ENCODE measurements at places on chromosomes 16 and 17.

GRCh38 chr16:84302111-84302954, 7.7 kb downstream of the WFDC1 start:
- no peak for DNase-seq

DNA sequence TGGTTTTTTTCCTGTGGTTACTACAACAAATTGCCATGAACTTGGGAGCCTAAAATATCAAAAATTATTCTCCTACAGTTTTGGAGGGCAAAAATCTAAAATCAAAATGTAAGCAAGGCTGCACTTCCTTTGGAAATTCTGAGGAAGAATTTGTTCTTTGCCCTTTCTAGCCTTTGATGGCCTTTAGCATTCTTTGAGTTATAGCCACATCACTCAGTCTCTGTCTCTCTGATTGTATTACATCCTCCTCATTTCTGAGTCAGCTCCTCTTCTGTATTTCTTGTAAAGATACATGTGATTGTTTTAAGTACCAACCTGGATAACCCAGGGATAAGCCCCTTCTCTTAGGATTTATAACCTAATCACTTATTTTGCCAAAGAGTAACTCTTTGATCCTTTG, 282.0 kb downstream of the BCAS3 start:
- no peak for DNase-seq

- no peak for DNase-seq
Observed at GRCh38 chr17:76135810-76136188, 5.2 kb downstream of the FOXJ1 start.

- DNase-seq, result no peak
Observed at GRCh38 chr17:43341715-43342588, 56.8 kb upstream of the ARL4D start.

GRCh38 chr16:12674071-12674470, 129.6 kb downstream of the CPPED1 start:
- DNase-seq, result no peak

- DNase-seq, result no peak
Observed at GRCh38 chr16:48318630-48319029, 66.6 kb downstream of the SIAH1 start.

- DNase-seq, result no peak
Observed at GRCh38 chr17:661509-661908, 53.1 kb downstream of the VPS53 start.

DNA sequence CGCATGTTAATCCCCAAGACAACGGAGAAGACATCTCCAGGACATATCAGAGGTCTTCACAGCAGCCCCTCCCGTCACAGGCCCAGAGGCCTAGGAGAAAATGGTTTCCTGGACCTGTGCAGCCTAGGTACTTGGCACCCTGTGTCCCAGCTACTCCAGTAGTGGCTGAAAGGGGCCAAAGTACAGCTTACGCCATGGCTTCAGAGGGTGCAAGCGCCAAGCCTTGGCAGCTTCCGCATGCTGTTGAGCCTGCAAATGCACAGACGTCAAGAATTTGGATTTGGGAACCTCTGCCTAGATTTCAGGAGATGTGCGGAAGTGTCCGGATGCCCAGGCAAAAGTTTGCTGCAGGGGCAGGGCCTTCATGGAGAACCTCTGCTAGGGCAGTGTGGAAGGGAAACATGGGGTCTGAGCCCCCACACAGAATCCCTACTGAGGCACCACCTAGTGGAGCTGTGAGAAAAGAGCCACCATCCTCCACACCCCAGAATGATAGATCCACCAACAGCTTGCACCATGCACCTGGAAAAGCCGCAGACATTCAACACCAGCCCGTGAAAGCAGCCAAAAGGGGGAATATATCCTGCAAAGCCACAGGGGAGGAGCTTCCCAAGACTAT, 159.3 kb upstream of the COX10 start:
- no peak for DNase-seq
